ENCODE measurements at places on chromosomes 7 and 10.

DNA sequence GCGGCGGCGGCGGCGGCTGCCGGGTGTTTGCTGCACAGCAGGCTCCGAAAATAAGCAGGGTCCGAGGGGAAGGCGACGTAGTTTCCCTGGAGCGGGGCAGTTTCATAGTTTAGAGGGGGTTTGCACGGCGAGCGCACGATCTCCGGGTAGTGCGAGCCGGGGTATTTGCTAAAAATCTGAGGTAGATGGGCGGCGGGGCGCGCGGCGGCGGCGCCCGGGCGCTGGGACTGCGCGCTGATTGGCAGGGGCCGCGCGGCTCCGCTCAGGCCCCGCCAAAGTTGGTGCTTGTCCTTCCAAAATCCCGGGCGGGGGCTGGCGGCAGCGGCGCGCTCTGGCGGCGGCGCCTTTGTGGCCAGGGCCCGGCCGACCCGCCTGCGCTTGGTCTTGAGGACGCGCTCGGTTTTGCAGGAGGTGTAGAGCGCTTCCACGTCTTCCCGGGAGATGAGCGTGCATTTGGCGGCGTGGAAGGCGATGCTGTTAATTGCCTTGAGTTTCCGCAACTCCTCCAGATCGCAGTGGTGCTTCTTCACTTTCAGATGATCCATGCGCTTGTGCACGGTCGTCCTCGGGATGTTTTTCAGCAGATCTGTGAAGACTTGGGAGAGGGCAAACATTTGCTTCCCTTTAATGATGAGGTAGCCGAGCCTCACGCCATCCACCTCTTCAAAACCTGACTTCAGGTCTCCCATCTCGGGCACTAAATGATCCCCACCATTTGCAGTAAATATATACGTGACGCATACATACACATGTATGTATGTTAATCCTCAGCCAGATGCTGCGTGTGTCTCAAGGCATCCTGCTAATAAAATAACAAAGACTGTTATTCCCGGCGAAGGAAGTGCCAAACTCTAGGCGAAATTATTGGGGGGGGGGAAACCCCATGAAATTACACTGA lies 8.1 kb downstream of the SKIDA1 start:
- peak; percentile 66 for DNase-seq

- no peak for DNase-seq
Observed at GRCh38 chr10:33602278-33602677, 267.8 kb upstream of the NRP1 start.

DNA sequence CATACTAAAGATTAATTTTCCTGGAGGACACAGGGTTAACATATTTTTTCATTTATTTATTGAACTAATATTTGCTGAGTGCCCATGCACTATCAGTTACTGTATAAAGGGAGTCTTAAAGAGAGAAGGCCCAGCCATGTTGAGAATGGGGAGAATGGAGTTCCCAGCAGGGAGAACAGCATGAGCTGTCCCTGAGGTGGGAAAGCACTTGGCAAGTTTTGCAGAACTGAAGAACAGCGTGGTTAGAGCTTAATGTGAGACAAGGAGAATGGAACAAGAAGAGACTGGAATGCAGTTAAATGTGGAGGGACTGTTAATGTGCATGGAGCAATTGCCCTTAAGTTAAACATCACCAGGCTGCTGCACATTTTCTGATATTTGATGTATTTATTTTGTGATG lies 435.4 kb downstream of the SUGCT start:
- no peak for DNase-seq

- no peak for DNase-seq
Observed at GRCh38 chr10:71741029-71741428, 21.5 kb upstream of the C10orf105 start.

GRCh38 chr7:24129597-24129996 lies 154.4 kb upstream of the NPY start:
- no peak for DNase-seq

DNA sequence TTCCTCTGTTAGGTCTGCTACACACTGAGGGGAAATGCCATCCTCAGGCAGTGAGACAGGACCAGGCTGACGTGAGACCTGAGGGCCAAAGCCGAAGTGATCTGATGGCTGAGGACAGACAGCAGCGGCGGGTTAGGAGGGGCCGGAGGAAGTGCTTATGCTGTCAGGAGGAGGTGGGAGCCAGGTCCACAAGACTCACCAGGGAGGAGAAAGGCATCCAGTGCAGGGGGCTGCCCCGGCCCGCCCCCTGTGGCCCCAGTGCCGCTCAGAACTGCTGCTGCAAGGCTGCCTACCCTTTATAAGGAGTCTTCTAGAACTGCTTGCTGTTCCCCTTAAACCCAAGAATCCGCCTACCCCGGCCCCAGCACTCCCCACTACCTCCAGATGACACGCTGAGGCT lies 19.8 kb downstream of the AKR1E2 start:
- no peak for DNase-seq

- no peak for DNase-seq
Observed at GRCh38 chr10:62900829-62901571, 84.8 kb upstream of the EGR2 start.

DNA sequence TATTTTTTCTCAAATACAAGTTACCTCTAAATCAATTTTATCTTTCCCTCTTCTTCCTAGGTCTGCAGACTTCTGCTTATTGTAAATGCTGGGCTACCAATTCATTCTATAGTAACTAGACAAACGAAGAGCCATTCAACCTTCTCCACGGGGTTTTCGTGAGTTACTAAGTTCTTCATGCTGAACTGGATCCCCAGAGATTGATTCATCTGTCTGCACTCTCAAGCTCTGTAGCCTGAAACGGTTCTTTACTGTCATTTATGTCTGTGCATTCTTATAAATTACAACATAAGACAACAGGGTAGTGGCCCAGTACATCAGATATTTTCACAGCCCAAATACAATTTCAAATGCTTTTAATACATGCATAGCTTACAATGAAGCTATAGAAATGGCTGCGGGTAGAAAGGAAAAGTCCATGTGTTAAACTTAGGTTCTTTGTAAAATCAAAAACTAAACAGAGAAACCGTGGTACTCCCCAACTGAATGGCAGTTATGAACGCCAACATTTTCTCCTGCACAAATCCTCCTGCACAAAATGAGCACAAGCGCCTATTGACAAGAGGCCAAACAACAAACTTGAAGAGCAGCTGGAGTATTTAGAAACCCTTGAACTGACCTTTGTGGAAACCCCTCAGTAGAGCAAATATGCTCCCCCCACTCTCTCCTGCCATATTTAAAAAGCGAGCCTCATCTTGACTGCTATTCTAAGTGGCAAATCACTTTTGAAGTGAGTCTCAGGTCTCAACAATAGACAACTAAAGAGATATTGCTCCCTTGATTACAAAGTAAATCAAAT lies 20.7 kb downstream of the LAMB1 start:
- no peak for DNase-seq

DNA sequence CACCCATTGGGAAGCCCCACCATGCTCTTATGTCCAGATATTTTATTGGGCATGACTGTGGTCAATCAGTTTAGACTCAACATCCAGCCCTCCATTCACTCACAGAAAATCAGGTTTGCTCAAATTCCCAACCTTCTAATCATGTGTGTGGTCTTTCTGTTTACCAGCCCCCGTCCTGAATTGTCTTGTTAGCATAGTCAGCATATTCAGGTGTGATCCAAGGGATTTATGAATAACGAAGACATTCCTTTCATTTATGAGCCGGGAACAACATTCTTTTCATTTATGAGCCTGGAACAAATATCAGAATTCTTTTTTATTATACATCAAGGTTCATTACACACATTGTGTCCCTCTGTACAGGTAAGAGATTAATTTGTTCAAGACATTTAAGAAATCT lies 376.3 kb upstream of the POM121L12 start:
- DNase-seq, result no peak

- DNase-seq, result no peak
Observed at GRCh38 chr10:1148855-1149605, 92.8 kb downstream of the WDR37 start.

- DNase-seq, result no peak
Observed at GRCh38 chr7:69927461-69927860, 329.2 kb downstream of the AUTS2 start.

- no peak for DNase-seq
Observed at GRCh38 chr10:114487815-114488536, 83.7 kb upstream of the AFAP1L2 start.

- no peak for DNase-seq
Observed at GRCh38 chr10:77606751-77607150, 30.9 kb downstream of the KCNMA1 start.

DNA sequence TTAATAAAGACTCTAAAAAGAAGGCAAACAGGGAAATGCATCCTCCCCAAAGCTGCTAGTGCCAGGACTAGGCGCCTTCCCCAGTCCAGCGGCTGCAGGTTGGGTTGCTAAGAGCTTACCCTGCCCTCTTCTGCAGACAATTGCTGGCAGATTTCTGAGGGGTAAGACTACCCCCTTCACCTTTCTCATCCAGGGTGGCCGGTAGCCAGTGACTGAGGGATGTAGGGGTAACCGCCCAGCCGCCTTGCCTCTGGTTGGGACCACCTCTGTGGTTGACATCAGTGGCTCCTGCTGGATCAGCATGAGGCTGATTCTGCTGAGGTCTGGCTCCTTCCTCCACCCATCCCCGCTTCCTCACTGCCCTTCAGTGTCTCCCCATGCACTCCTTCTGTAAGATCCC lies 71.2 kb downstream of the ADCYAP1R1 start:
- DNase-seq, result no peak

DNA sequence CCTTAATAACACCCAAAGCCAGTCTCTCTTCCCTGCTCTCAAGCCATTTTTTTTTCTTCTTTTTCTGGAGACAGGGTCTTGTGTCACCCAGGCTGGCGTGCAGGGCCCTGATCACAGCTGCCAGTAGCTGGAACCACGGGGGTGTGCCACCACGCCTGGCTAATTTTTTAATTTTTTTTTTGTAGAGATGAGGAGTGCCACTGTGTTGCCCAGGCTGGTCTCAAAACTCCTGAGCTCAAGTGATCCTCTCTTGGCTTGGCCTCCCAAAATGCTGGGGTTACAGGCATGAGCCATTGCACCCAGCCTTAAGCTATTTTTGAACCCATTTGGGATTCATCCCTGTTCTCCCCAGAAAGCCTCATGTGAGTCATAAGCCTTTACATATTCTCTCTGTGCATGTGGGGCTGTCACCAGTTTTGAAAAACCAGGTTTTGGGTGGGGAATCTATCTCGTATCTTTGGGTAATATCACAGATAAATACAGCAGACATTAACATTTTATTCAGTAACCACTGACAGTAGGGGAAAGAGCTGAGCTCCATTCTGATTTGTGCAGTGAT lies 15.5 kb downstream of the ZNF487 start:
- no peak for DNase-seq

- no peak for DNase-seq
Observed at GRCh38 chr10:84310470-84310869, 17.9 kb upstream of the CCSER2 start.

GRCh38 chr10:70035531-70035930 lies 17.1 kb upstream of the MACROH2A2 start:
- DNase-seq, result no peak

Data from GM13977 (cell line).